Suppressor macrophage treated with lipopolysaccharide for 1 hour (primary cell): ENCODE measurements at places on chromosomes 16 and 17.

DNA sequence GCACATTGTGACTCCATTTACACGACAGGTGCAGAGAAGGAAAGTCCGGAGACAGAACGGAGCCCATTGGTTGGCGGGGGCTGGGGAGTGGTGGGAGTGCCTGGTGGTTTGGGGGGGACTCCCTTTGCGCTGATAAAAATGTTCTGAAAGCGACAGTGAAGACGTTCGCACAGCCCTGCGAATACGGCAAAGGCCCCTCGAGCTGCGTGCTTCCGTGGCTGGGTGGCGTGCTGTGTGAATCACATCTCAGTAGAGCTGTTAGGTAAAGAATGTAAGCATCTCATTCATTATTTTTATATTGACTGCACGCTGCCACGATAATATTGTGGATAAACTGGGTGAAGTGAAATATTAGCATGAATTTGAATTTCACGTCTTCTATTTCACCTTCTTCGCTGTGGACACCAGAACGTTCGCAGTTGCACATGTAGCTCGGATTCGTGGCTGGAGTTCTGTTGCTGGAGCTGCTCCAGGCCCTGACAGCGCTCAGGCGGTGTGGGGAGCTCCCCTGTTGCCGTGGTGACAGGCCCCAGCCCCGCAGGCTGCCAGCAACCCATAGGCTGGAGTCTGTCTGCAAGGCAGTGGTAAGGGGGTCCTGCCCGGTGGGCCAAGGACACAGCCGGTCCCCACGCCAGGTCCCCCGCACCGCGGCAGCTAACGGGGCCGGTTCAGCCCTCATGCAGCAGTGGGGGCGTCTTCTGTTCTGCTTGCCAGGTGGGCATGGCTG lies 44.6 kb downstream of the SOX8 start:
- DNase-seq: no peak

DNA sequence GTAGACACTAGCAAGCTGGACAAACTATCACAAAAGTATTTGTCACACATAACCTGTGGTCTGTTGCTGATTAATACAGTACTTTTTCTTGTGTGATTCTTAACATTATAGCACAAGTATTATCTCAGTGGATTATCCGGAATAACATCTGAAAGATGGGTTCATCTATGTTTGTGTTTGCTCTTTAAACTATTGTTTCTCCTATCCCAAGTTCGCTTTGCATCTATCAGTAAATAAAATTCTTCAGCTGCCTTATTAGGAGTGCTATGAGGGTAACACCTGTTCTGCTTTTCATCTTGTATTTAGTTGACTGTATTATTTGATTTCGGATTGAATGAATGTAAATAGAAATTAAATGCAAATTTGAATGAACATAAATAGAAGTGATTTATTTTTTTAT lies 14.5 kb downstream of the RNFT1 start:
- DNase-seq: no peak

DNA sequence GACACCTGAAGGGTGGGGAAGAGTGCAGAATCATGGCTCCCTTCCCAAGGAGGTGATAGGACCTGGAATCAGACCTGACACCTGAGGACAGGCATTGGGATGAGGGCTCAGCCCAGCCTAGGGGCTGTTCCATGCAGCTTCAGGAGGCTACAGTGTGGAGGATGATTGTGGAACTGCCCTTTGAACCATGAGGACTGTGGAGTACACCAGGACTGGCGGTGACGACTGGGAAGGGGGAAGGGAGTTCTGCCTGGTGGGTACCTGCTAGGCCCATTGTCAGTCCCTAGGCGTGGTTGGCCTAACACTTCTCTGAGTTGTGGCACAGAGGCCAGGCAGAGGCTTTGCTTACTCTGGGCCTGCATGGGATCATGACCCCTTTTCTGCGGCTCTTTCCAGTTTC lies 76.1 kb downstream of the MPRIP start:
- no peak for DNase-seq

- DNase-seq: no peak
These were observed 65.9 kb downstream of the TANGO6 start for GRCh38 chr16:68909099-68909733.

- no peak for DNase-seq
These were observed 11.4 kb upstream of the ITGAM start for GRCh38 chr16:31248344-31248743.

GRCh38 chr17:74773871-74774286 lies 2.3 kb downstream of the NAT9 start:
- DNase-seq: no peak

GRCh38 chr17:43033948-43034881 lies 9.2 kb downstream of the RND2 start:
- DNase-seq: no peak
